ENCODE measurements at places on chromosomes 11 and 22. TPM values are rescaled to one million over a fixed set of nuclear protein-coding genes. Genes with fewer than 3 reads are reported as not detected.

The PARVA gene
- 0.21 TPM for total RNA-seq

The KDM4D gene
- total RNA-seq: 0.42 TPM

The MRGPRF gene
- total RNA-seq: under 0.01 TPM

The PTPMT1 gene
- total RNA-seq: 57.9 TPM

The MFNG gene
- 77.0 TPM for total RNA-seq
